CD4-positive, alpha-beta T cell treated with Interleukin-1 beta for 1 hour (primary cell): ENCODE measurements at places on chromosomes 11 and 22.

GRCh38 chr22:28674121-28674563, 5.5 kb downstream of the TTC28 start:
- DNase-seq = peak; percentile 55

- DNase-seq = no peak
Measured at GRCh38 chr22:28034760-28035401, 115.8 kb upstream of the PITPNB start.

DNA sequence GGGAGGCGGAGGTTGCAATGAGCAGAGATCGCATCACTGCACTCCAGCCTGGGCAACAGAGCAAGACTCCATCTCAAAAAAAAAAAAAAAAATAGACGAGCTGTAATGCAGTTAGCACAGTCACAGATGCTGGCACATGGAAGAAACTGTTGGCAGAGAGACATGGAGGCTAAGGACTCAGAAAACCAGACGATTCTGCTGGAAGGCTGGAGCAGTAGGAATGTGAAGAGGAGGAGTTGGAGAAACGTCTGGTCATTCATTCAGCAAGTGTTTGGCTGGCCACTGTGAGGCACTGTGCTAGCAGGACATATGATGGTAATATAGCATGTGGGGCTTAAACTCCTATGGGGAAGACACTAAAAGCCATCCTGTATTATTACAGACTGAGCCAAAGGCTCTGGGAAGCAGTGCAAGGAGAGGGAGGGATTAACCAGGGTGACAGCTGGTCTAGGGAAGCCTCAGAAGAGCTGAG, 5.0 kb downstream of the UQCR10 start:
- DNase-seq = no peak

- no peak for DNase-seq
Measured at GRCh38 chr22:35489239-35489638, 51.4 kb upstream of the RASD2 start.

DNA sequence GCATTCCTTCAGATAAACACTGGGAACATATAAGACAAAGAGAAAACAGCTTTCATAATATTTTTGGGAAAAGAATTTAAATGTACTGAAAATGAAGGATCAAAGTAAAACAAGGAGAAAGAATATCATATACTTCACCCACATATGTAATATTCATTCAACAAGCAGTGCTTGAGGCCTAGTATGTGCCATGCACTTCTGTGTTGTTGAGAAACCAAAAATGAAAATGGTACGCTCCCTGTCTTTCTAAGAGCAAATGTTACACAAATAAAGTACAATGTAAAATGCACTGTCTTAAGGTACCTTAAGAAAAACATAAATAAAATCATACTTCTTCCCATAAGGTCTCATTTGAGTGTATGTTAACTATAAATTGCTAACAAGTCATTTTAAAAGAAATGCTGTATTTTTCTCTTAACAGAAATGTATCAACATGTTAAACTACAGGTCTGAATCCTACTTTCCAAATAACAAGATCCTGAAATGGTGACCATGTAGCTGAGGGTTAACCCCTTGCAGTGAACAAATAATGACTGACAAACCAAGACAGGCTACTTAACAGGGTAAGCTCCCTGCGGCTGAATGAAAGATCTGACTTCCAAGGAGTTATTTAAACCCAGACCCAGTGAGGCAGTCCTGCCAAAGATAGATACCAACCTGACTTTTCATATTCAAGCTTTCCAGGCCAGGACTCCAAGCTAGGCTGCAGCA, 377.6 kb downstream of the DCDC1 start:
- DNase-seq = no peak

- peak; percentile 64 for DNase-seq
Measured at GRCh38 chr22:46758867-46759290, 3.6 kb upstream of the TBC1D22A start.

DNA sequence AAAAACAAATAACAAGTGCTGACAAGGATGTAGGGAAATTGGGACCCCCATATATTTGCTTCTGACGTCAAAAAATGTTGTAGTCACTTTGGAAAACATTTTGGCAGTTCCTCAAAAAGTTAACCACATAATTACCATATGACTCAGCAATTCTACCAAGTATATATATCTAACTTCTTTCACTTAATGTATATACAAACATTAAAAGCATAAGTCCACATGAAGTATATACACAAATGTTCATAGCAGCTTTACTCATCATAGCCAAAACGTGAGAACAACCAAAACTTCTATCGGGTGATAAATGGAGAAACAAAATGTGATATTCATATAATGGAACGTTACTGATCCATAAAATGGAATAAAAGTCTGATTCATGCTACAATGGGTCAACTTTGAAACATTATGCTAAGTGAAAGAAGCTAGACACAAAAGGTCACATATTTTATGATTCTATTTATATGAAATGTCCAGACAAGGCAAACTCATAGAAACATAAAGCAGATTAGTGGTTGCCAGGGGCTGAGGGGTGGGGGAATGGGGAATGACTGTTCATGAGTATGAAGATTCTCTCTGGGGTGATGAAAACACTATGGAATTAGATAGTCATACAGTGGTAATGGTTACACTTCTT, 48.7 kb upstream of the TEAD1 start:
- no peak for DNase-seq

DNA sequence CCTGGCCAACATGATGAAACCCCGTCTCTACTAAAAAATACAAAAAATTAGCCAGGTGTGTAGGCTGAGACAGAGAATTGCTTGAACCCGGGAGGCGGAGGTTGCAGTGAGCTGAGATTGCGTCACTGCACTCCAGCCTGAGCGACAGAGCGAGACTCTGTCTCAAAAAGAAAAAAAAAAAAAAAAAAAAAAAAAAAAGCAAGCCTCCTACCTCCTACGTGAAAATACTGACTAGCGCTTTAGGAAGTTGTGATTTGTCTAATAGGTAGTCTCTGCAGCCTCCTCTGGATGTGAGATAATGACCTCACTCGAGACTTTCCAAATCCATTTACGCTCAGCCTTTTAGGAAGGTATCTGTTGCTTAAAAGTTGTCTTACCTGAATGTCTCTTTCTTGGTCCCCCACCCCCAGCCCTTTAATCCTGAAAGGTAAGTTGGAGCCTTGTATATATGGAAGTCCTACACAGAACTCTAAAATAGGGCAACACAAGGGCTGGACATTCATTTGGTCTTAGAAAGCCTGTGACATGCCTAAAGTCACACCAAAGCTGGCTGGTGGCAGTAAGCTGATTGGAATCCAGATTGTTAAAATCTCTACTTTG, 5.5 kb downstream of the SEPTIN3 start:
- no peak for DNase-seq

DNA sequence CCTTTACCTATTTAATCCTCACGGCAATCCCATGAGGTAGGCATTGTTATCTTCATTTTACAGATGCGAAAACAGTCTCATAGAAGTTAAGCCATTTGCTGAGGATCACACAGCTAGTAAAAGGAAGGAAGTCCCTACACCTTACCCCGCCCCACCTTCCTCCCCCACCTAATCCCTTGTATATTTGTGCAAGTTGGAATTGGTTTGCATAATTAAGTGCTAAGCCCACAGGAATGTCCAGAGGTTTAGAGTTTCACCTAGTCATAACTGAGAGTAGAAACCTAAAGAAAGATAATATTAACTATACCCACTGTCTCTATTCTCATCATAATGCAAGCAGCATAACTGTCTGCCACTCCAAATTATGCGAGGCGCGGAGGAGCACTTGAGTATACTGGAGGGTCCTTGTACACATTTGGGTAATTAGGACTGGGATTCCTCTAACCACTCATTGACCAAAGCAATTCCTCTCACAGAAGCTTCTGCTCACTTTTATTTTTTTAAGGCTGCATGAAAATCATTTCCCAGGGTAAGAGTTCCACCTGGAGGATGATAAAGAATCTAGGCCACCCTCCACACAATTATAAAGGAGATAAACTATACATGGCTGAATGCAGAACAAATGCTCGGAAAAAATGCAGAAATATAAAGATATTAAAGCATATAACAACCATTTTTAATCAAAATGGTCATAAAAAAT, 199.9 kb downstream of the FAM181B start:
- DNase-seq = no peak

DNA sequence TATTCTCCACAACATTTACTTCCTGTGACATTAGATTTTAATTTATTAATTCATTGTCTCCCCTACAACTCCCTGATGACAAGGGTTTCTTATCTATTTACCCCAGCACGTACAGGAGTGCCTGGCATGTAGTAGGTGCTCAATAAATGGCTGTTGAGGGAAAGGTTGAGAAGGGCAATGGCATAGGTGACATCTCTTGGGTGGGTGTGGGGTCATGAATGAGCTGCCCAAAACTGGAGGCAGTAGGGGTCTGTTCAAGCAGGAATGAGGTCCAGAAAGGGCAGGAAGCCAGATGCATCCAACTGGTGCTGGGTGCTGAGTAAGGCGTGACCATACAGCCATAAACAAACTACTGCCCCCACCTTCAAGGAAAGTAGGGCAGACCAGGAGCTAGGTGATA, 2.8 kb downstream of the VWCE start:
- no peak for DNase-seq

DNA sequence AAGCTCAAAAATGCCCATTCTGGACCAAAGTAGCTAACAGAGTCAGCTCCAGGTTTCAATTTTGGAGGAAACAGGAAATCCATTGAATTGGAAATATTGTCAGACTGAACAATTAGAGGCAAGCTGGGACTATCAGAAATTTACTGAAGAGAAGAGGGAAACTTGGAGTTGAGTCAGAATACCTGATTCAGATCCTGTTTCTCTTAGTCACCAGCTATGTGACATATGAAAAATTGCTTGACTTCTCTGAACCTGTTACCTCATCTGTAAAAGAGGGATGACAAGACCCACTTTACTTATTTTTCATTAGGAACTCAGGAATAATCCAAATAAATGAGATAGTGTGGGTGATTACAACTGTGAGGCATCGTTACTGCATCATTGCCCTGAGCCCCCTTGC, 148.9 kb upstream of the CADM1 start:
- no peak for DNase-seq

DNA sequence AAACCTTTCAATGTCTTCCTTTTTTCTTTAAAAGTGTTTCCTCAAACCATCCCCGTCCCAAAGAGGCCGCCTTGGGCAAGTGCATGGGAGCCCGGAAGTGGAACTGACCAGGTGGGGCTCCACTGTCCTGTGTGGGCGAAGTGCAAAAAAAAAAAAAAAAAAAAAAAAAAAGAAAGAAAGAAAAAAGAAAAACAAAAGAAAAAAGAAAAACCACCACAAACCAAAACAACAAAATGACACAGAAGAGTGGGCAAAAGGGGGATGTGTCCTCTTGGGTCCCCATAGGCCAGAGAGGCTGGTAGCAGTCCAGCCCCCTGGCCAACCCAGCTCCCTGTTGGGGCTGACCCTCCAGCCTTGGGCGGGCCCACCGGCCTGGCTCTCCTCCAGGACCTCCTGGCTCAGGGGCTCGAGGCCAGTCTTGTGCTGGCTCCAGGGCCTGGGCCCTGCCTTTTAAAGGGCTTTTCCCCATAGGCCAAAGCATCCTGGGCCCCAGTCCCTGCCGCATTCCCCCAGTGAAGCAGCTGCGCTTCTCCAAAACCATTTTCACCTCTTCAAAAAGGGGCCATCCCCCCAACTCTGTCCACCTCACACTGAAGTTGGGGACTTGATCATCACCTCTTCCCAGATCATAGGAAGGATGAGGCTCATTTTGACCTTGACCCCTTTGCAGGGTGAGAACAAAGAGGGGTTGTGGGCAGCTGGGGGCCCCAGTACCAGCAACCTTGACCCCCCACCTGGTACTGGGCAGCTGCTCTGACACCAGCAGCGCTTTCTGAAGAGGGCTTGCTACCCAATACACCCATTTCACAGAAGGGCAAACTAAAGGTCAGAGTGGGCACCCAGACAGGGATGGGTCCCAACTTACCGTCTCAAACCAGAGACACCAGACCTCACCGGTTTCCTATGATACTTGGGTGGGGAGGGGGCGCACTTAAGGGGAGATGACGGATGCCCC, 9.4 kb downstream of the CBX6 start:
- no peak for DNase-seq

GRCh38 chr11:66854231-66854661, 2.6 kb upstream of the LRFN4 start:
- DNase-seq = no peak

GRCh38 chr11:72013765-72014711, 15.3 kb downstream of the IL18BP start:
- DNase-seq = no peak

DNA sequence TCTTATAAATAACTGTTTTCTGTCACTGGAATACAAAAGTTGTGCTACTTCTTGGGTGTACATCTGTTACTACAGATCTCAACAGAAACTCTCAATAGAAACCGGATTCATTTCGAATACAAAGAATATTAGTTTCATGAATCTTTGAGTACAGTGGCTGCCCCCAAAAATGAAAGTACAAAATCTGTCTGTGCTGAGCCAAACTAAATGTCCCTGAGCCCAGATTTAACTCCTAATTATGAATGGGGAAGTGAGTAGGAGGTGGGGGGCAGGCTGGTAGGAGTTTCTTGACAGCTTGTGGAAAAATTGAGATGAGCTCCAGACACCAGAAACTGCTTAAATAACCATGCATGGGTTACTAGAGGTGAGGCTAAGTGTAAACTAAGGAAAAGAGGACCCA, 41.6 kb downstream of the PITPNB start:
- no peak for DNase-seq

DNA sequence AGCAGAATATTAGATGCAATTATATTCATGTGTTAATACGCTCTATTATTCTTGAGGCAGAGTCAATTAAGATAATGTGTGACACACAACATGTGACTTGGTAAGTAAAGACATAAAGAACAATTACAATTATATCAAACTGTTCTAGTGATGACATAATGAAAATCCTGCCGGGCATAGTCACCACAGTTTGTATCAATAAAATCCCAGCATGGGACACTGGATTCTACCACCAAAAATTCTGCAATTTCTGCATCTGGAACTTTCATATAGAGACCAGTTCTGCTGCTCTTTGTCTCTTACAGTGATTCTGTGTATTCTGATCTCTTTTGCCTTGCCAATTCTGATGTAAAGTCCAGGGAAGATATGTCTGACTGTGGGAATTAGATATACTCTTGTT, 495.6 kb upstream of the LRRC4C start:
- no peak for DNase-seq

GRCh38 chr11:125084057-125084416, 20.9 kb downstream of the SLC37A2 start:
- DNase-seq = no peak

DNA sequence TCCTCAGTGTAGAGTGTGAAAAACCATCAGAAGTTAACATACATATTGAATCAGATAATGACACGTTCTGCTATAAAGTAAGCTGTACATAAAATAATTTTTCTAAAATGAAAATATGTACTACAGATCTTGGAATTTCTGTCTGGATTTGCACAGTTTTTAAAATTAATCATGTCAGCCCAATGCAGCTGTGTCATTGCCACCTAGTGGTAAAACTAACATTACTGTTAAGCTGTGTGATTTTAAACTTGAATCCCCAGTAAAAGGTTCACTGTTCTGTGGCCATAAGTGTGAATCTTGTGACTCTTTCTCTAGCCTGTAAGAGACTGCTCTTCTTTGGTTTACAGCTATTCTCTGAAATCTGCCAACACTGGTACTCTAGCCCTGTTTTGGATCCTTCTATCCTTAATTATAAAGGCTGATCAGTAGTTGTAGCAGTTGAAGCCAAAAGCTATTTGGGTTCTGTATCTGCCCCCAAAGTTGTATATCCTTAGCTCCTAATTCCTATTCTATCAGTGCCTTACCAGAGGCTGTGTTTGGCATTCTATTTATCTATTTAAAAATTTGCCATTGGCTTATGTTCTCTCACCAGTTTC, 4.0 kb downstream of the JRKL start:
- no peak for DNase-seq
